ENCODE measurements at places on chromosomes 5 and 9.

DNA sequence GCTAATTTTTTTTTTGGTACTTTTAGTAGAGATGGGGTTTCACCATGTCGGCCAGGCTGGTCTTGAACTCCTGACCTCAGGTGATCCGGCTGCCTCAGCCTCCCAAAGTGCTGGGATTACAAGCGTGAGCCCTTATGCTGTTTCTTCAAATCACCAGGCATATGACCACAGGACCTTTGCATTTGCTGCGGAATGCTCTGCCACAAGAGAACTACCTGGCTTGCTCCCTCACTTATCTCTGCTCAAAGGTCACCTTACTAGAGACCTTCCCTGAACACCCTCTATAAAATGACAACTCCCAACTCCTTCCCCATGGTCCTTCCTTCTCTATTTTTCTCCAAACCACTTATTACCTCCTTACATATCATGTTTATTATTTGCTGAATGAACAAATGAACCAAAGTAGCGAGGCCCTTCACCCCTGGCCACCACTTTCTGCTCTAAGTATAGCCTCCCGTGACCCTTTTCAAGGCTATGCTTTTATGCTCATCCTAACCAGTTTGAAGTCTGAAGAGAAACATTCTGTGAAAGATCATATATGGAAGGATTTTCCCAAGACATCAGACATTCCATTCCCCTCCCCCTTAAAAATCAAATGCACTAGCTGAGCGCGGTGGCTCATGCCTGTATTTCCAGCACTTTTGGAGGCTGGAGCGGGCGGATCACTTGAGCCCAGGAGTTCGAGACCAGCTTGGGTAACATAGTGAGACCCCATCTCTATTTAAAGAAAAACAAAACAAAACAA lies 1.3 kb downstream of the ZER1 start:
- no peak for DNase-seq

DNA sequence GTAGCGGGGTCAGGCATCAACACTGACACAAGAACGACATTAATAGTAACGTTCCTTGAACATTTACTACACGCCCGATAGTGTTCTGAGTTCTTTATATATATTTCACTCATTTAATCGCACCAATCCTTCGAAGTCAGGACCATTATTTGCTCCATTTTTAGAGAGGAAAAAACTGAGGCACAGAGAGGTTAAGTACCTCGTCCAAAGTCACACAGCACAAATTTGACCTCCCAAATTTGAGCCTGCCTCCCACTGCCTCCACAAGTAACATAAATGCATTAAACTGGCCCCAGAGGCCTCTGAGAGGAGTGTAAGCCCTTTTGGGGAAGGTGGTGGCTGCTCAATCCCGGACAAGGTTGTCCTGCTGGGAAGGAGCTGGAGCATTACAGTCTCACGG lies 5.8 kb downstream of the RGS14 start:
- no peak for DNase-seq

DNA sequence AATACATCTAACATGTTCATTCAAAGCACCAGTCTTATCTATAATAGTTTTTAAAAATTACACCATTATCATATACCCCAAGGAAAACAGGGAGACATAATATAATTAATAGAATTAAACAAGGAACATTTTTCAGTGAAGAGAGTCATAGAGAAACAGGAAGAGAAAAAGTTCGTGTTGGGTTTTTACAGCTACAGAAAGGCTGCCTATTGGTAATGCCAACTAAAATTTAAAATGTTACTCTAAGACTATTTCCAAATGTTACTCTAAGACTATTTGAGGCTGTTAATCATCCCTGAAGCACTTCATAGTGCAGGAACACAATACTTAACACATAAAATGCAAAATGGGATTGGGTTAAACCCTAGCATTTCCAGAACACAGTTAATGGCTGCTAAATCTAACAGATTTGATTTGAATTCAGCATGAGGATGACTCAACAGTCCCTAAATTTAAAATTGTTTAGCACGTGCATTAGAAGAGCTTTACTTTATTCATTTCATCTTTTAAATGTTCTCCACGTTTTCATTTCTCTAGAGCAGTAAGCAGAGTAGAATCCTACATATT lies 54.5 kb downstream of the OXCT1 start:
- no peak for DNase-seq

DNA sequence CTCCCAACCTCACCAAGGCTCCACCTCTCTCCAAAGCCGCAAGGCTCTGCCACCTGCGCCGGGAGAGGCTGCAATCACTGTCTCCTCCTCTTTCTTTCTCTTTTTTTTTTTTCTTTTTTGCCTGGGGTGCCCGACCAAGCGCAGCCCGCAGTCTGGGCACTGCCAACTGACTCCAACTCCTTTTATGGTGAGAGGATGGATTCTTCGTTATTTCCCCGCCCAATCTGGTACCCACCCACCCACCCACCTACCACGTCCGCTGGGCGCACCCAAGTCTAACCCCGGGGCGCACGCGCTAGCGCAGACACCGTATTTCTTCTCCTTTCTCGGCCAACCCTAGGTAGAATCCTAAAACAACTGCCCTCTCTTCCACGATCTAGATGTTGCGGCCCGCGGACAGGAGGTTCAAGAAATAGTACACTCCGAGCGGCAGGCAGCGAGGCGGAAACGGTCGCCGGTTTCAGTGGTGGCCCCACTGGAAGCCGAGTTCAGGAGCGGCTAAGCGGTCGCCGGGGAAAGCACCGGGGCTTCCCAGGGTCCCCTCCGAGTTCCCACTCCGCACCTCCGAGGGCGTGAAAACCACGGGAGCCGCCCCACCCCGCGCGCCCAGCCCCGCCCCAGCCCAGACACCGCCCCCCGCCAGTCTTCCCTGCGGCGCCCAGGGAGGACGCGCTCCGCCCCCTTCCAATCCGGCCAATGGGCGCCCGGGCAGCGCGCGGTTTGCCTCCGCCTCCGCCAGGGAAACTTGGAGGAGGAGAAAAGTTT lies 385 bp upstream of the PTGER4 start:
- peak; percentile 60 for DNase-seq

- DNase-seq = no peak
These were observed 42.6 kb downstream of the HMGCS1 start for GRCh38 chr5:43270645-43271044.

- DNase-seq = peak; percentile 20
These were observed 154.2 kb upstream of the HMHB1 start for GRCh38 chr5:143657647-143658285.

GRCh38 chr5:57414857-57415256 lies 67.8 kb downstream of the ACTBL2 start:
- DNase-seq = no peak

GRCh38 chr5:121987685-121988073 lies 25.9 kb downstream of the SRFBP1 start:
- DNase-seq = no peak

GRCh38 chr5:151012862-151013261 lies 7.5 kb upstream of the GPX3 start:
- no peak for DNase-seq

GRCh38 chr5:37815913-37816312 lies 23.9 kb downstream of the GDNF start:
- DNase-seq = no peak

GRCh38 chr9:118366228-118366627 lies 662.0 kb downstream of the TLR4 start:
- no peak for DNase-seq

GRCh38 chr5:144638787-144639186 lies 468.1 kb downstream of the KCTD16 start:
- DNase-seq = no peak

DNA sequence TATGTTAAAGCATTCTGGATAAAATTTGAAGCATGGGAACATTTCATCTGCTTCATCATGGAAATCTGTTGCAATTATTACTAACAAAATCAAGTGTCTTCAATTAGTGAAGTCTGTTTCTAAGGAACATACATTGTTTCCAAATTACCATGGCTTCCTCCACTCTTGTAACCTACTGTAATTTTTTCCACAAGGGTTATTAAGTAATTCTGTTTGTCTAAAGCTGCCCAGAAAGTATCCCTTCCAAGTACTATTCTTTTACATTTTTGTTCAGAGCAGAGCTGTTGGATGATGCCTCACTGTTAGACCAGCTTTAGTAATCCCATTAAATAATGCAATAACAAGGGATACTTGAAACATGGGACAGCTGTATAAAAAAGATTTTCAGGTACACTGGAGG lies 483.5 kb upstream of the CD180 start:
- DNase-seq = no peak

DNA sequence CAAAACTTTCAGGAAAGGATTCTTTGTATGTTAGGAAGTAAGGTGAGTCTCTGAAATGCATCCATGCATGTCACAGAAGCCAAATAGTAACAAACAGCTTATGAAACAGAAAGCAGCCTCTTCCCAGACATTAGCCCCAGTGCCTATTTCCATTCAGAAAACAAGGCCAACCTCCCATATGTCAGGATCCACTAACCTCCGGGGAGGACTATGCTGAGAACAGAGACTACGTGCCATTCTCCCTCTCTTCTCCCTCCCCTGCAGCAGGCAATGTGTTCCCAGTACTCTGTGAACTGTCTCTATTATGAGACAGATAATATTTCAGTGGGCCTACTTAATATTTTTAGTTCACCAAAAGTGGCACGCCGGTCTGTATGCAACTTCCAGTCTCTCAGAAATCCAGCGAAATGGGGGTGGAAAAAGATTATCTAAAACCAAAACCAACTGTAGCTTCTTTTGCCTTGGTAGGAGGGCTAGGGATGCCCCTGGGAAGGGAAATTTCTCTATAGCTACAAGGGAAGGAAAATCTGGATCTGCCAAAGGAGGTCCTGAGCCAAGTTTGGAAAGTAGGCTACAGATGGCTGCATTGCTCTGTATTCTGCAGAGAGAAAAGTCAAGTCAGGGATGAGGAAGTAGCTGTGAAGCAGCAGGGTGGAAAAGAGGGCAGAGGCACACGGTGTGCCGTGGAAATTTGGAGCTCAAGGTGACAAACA lies 42.0 kb downstream of the VLDLR start:
- DNase-seq = no peak

GRCh38 chr5:154442801-154443200 lies 3.0 kb upstream of the SAP30L start:
- DNase-seq = no peak

DNA sequence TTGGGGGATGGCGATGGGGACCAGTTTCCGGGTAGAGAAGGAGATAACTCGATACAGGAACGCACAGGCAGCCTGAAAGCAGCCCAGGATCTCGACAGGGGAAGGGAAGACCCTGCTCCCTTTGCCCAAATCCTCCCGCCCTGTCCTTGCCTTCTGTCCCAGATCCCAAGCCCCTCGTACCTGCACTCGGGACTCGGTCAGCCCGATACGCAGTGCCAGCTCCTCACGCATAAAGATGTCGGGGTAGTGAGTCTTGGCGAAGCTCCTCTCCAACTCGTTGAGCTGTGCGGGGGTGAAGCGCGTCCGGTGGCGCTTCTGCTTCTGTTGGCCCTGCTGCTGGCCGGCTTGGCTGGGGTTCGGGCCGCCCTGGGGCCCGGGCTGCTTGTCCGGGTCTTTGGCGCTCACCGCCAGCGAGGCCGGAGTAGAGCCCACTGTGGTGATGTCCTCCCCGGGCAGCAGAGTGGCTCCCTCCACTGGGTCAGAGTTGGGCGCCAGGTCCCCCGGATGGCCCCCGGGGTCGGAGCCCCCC lies 1.8 kb downstream of the OTP start:
- no peak for DNase-seq

Measured in NCI-H526 (cell line).